NCI-H524 treated with DMSO at 0.1 percent for 48 hours (cell line): ENCODE measurements at places on chromosomes 16 and 17.

DNA sequence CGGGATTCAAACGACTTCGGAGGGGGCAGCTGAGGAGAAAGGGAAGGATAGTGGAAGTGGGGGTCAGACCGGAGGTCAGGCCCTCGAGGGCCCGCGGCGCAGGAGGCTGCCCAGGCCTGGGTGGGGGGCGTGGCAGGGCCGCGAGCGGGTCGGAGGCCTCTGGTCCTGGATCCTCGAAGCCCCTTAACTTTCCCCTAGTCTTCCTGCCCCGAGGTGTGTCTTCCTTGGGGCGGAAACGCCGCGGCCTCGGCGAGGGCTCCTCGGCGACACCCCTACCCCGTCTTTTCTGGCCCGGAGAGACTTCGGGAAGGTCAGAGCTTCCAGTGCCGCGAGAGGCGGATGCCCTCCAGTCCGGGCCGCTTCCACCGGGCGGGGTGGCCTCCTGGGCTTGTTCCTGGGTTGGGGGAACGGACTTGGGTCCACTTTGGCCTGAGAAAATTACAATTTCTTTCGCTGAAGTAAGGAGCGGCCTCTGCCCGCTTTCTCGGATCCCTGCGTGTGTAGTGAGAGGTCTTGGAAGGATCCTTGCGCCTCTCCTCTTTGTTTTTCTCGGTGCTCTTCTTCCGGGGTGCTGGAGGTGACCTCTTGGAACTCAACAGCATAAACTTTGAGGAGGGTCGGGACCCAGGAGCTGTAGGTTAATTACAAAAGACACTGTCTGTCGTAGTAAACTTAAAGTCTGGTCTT lies 491 bp downstream of the IST1 start:
- no peak for DNase-seq

DNA sequence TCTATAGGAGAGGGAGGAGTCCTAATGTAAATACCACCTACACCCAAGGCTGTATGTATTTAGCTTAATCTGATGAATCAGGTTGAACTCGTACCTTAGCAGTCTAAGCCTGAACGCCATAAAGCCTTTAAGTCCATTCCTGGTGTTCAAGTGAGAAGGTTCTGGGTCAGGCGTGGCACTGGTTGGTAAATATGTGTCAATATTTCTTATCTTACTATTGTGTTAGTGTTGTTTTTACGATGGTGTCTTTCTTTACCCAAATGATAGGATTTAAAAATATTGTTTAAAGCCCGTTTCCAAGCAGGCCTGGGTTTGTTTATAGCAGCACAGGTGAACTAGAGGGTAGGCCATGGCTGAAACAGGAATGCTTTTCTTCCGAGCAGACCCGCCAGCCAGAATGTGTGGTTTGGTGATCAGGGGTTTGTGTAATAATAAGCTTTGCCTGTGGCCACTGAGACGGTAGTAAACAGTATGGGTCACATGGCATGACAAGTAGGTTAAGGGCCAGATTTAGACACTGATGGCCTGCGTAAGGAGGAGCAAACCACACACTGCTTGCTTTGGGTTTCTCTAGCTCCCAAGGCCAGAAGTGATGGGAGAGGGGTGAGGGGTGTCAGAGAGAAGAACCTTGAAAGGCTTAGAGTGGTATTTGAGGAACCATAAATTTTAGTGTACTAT lies 3.3 kb downstream of the TMEM94 start:
- DNase-seq = no peak

- no peak for DNase-seq
Measured at GRCh38 chr17:77465358-77466041, 324.7 kb downstream of the SEC14L1 start.

DNA sequence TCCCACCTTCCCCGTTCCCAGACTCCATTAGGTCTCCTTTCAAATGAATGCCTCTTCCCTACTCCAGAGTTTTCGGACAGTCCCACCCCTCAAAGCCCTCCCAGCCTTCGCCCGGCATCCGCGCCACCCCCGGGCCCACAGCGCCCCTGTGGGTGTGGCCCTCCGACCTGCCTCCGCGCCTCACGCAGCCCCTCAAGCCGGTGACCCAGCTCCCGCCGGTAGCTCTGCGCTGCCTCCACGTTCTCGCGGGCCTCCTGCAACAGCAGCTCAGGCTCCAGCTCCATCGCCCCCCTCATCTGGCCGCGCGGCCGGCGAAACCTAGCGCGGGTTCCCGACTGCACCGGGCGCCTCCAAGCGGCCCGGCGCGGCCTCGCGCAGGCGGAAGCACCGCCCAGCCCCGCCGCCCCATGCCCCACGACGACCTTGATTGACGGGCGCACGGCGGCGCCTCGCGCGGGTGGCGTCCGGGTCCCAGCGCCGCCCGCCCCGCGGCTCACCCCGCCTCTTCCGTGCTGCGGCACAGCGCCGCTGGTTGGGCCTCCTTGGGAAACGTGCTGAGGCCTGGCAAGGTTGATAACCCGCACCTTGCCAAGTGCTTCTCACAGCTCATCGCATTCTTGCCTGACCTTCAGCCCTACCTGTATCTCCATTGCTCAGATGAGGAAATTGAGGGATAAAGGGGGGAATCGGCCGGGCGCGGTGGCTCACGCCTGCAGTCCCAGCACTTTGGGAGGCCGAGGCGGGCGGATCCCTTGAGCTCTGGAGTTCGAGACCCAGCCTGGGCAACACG lies at the start of gene CRLF3:
TSS of gene CRLF3 (minus strand) at position 337 of the 790 bp plus-strand sequence. CDS start at position 296, 41 bp downstream.
- DNase-seq = peak; percentile 91

DNA sequence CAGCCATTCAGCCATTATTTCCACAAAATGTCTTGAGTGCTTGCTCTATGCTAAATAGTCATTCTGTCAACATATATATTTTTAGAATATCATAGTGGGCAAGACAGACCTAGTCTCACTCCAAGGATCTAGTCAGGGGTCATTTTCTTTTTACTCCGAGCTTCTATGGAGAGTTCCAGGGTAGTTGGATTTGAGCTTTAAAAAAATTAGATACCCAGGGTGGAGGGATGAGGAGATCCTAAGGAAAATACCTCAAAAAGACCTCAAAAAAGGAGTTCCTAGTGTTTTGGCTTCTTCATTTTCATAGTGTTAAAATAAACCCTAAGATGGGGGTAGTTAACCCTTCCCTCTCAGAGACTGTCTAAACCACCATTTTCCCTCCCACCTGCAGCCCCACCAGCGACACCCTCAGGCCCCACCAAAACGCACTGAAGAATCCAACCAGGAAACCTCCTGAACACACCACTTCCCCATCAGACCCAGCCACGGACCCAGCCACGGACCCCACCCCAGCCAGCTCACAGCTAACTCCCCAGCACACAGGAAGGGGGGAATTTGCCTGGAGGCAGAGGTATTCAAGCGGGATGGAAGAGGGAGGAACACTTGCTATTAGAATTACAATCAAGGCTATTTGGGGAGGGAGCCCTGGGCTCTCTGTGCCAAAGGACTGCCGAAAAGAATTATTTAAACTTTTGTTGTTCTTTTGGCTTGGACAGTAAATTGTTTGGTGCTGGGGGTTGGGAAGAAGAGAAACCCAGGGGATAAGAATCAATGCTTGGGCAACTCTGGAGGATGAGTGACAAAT lies 2.2 kb downstream of the ETV4 start:
- no peak for DNase-seq

DNA sequence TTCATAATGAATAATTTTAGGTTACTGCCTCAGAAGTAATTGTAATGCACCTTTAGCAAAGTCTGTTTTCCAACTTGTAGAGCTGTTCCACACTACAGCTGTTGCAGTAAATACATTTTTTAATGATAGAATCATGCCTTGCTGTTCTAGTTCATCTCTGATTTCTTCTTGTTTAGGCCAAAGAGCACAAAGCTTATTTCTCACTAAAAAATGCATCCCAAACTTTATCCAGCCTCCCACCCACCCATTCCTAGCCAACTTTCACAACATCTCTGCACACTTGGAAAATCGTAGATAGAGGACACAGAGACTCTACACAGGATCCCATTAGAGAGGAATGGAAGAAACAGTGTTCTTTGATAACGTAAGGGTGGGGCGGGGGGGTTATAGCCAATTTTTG lies 252.2 kb upstream of the DYNLRB2 start:
- DNase-seq = no peak

DNA sequence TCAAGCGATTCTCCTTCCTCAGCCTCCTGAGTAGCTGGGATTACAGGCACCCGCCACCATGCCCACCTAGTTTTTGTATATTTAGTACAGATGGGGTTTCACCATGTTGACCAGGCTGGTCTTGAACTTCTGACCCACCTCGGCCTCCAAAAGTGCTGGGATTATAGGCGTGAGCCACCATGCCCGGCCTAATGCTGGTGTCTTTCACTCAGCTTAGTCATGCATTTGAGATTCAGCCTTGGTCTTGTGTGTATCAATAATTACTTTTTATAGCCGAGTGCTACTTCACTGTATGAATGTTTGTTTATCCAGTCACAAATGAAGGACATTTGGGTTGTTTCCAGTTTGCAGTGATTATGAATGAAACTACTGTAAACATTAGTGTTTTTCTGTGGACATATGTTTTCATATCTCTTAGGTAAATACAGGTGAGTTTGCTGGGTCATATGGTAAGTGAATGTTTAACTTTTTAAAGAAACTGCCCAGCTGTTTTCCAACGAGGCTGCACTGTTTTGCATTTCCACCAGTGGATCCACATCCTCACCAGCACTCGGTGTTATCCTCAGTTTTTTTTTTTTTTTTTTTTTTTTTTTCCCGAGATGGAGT lies 11.0 kb upstream of the PLCG2 start:
- DNase-seq = no peak

DNA sequence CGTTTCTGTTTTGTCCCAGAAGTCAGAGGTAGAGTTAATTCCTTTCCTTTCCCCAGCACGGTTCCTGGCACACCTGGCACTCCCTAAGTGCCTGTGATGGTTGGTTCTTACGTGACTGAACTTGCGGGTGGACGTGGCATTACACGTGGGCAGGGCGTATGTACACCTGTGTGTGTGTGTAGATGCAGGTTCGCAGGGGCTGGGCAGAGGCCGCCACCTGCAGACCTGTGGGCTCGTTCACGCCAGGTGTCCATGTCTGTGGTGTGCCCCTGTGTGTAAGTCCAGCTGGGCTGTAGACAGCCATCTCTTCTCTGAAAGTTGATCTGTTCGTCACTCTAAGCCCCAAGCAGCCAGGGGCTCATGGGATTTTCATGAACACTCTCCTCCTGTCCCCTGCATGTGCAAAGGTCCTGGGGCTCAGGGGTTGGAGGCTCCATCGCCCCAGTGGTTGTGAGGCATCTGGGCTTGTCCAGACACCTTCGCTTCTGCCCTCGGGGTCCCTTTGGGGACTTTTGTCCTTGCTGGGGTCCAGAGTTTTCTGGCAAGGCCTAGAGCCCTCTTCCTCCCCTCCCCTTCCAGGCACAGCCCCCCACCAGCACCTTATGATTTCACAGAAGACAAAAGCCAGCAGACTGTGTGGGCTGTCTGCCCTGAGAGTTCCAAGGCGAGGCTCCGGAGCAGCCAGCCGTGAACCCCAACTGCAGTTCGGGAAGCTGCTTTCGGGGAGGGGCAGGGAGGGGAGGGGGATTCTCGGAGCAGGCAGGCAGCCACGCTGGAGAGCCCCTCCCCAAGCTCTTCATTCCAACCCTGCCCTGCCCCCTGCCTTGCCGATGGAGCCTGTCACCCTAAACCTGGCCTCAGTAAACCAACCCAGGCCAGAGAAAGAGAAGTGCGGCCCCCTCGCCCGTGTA lies 5.4 kb upstream of the FSCN2 start:
- no peak for DNase-seq

DNA sequence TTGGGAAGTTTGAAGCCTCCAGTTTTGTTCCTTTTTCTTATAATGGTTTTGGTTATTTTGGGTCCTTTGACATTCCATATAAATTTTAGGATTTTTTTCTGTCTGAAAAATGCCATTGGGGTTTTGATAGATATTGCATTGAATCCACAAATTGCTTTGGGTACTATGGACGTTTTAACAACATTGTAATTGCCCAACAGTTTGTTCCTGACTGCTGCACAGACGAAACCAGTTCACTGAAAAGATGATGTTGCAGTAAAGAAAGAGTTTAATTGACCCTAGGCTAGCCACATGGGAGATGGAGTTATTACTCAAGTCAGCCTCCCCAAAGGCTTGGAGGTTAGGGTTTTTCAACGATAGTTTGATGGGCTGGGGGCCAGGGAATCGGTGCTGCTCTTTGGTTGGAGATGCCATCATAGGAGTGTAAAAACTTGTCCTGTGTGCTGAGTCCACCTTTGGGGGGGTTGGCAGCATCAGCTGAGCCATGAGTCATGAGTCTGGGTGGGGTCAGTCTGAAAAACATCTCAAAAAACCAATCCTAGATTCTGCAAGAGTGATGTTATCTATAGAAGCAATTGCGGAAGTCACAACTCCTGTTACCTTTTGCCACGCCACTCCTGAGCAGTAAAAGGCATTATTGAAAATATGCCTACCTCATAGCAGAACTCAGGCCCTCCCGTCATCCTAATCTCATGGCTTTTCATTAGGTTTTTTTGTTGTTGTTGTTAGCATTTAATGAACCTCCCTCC lies 2.7 kb upstream of the PRSS41 start:
- DNase-seq = no peak
